AG04449 (cell line): ENCODE measurements at places on chromosomes 1 and 21.

DNA sequence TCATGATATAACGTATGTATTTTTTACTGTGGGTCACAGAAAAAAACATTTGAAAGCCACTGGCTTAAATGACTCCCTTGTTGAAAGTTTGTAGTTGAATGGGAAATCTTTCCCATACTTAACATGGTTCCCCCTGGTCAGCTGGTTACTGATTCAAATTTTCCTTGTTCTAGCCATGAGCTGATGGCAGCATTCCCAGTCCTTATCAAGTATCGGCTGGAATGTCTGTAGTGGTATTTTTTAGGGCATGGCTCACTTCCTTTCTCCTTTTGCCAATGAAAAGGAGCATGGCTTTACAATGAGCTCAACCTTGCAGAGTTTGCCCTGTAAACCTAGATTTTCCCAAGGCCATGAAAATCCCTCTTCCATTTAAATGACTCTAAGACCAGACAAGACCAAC, 55.7 kb downstream of the GIPC2 start:
- DNase-seq = peak; percentile 89

- DNase-seq = no peak
Observed at GRCh38 chr1:150808846-150809245, 786 bp upstream of the CTSK start.

DNA sequence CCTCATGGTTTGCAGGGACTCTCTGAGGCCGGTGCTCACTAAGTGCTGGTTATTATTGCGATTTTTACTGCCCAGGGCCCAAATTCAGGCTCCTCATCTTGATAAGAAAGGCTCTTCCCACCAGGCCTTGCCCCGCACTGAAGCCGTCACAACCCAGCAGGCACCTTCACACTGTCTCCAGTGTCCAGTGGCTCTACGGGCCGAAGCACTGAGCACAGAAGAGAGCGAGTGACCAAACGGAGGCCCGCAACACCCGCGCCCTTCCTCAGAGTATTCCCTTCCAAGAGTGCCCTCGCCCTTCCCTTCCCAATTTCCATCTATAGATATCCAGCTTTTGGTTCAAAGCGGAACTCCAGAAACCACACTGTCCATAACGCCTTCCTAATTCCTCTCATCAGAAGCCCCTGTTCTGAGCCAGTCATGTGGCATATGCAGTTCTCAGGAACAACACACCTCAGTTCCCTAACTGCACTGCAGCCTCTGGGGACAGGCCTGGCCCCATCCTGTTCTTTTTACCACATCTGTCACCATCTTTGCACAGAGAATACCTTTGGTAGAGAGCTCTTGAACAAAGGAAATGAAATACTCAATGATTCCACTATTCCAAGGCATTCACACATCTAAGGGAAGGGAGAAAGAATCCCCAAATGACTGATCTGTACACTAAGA, 15.1 kb downstream of the FALEC start:
- no peak for DNase-seq

DNA sequence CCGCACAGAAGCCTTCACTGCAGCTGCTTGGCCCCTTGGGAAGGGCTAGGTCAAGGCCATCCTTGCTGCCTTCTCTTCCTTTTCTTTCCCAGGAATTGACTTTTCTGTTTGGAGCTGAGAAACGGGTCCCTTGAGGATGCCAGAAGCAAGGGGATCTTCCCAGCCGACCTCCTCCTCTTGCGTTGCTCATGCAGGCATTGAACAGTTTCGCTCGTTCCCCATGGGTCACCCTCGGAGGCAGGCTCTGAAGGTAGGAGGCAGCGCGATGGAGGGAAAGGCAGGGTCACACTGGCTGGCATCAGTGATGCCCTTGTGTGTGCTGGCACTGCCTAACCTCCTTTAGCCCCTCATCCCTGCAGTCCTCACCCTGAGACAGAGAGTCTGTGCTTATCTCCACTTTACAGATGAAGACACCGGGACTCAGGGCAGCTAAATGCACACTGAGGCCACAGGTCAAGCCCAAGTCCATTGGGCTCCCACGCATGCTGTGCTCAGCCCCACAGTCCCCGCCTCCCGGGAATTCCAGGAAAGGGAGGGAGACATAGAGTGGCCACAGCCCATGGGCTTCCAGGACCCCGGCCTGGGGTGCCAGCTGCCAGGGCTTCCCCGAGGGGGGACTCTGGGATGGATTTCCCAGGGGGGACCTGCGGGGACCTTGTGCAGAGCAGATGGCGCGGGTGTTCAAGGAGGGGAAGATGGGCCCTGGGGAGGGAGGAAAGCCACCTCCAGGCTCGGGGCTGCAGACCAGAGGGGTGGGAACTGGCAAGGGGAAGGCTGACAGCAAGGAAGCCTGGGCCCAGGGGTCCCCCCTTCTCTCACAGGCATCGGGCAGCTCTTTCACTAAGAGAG, 90.2 kb downstream of the SPSB1 start:
- DNase-seq = no peak

DNA sequence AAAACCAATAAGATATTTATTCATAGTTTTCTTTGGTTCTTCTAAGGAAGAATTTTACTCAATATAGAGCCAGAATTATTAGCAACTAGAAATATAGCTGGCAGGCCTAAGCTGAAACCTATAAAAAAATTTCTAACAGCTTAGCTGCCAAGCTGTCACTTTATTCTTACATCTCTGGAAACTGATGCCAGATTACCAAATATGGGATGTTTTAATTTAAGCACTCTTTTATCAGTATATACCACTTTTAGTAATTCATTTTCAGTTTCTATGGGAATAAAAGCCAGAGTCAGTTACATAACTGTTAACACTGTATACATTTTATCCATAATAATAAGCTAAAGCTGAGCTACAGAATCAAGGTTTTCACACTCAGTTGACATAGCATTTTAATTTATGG, 68.7 kb upstream of the MPC2 start:
- DNase-seq = no peak

GRCh38 chr1:150154143-150154542, 4.4 kb downstream of the PLEKHO1 start:
- no peak for DNase-seq

GRCh38 chr21:45030682-45031570, 43.5 kb upstream of the ADARB1 start:
- no peak for DNase-seq

DNA sequence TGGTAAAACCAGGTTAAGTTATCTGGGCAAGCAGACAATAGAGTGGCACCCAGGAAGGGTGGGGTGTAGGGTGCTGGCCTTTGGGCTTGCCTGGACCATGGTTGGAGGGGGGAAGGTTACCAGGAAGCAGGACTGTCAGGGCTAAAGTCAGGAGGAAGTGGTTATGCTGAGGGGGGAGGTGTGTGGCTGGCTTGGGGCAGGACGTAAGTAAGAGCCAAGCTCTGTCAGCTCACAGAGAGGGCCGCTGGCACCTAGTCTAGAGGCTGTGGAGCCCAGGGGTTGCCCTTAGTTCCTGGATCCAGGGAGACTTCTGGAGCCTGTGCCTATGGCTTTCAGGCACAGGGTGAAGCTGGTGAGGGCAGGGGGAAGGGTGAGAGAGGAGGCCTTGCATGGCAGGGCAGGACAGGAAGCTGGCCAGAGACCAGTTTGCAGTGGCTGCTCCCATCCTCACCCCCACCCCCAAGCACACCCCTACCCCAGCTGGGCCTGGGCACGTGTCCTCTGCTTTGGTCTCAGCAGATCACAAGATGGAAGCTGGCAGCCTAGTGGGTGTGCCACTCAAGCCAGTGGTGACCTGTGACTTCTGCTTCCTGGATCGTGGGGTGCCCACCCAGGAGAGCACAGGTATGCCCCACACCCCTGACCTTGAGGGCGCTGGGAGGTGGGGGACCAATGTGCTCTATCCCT, 20.5 kb upstream of the SMYD3 start:
- no peak for DNase-seq

GRCh38 chr1:187474336-187474735, 645.6 kb downstream of the PLA2G4A start:
- DNase-seq = no peak

DNA sequence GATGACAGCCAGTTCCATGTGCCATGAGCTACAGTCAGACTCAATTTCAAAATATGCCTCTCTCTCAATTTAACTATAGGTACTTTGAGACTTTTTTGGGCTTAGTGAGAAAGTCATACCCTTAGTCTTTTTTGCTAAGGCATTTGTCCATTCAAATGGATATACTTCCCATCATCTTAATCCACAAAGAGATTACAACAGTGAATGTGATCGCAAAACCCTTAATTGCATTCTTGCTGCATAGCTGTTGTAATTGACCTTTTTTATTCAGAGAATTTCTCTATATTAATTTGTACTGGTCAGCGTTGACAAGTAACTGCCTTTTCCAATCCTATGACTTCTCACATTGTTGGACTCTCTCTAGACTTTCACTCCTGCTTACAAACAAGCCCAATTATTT, 38.6 kb upstream of the RGS18 start:
- DNase-seq = no peak

- no peak for DNase-seq
Observed at GRCh38 chr1:235834620-235835019, 32.1 kb downstream of the LYST start.

GRCh38 chr1:58718435-58718834, 18.6 kb upstream of the MYSM1 start:
- no peak for DNase-seq

DNA sequence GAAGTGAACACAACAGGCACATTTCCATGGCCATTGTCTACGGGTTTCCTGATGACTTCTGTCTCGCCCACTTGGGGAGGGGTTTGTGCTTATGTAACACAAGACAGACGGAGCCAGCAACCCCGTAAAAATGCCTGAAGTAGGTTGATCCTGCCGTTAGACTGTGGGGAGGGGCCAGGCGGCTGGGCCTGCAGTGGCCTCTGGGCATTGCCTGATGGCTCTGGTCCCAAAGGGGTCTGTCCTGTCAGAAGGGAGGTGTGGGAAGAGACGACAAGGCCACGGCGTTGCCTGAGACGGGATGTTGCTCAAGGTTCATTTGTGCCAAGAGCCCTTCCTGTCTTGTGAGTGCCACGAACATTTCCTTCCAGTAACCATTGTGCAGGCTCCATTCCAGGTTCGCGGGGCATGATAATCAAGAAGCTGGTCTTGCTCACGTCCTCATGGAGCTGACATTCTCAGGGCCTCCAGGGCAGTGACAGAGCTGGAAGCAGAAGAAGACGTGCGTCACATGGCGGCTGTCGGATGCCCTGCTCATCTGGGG, 44.7 kb downstream of the ABCG1 start:
- DNase-seq = no peak

DNA sequence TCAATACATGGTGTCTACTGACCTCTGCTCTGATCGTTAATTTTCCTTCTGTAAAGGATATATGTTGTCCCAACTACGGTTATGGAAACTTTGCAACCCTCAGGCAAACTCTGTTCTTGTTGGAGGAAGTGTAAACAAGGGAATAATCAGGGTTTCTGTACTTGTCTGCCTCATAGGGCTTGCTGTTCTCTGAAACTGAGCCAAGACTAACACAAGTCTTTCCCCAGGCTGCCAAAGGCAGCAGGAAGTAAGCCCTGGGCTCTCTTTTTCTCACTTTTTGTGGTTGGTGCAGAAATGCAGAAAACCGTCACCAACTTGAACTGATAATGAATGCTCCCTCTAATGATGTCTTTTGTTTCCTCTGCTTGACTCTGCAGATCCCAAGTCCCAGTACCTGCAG, 7.6 kb downstream of the CYP4X1 start:
- DNase-seq = no peak

DNA sequence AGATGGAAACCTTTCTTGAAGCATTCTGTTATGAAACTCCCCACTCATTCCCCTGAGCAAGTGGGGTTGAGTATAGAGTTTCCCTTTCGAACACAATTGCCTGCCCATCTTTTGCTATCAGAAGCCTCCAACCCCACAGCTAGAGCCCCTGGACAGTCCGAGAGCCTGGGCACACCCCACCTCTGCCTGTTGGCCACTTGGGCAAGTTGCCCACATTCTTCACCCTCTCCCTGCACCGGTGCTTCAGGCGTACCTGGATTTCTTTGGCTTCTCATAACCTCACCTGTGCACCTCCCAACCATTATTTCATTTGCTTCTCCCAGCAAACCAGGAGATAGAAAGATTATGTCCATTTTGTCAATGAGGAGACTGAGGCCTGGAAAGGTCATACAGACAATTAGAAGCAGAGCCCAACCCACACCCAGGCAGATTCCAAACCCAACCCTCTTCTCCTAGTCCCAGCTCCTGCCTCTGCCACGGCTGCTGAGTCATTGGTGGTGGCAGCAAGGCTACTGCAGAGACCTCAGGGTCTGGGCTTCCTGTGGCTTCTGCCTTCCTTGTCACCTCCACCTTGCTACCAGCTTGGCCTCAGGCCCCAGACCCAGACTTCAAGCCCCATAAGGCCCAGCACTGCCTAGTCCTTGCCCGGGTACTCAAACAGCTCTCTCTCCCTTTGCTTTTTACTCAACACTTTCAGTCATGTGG, 118.7 kb upstream of the ZBTB40 start:
- no peak for DNase-seq

DNA sequence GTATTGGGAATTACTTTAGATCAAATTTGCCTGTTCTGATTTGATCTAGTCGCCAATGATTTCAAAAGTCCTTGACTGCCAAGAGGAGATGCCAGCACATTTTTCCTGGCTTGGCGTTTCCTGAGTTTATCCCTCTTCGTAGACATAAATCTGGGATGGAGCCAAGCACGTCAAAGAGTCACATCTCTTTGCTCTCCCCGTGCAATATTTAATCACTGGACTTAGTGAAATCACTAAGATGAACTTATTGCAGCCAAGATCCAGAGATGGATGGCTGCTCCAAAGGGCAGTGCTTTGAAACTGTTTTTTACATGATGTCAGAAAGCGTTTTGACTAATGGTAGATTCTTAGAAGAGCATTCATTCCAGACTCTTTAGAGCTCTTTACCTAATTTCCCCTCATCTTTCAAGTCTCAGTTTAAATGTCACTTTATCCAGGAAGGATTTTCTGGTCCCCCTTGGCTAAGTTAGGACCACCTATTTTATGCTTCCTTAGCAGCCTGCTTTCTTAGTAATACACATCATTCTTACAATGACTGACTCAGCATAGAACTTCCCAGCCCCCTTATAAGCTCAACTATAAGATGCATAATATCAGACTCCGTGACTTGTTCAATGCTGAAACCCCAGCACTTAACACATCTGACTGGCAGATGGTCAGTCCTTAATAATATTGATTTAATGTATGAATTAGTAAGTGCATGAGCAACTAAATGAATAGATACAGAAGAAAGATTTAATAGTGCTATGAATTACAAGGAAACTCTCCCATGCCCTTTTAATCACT, 94.4 kb upstream of the GREM2 start:
- DNase-seq = no peak

DNA sequence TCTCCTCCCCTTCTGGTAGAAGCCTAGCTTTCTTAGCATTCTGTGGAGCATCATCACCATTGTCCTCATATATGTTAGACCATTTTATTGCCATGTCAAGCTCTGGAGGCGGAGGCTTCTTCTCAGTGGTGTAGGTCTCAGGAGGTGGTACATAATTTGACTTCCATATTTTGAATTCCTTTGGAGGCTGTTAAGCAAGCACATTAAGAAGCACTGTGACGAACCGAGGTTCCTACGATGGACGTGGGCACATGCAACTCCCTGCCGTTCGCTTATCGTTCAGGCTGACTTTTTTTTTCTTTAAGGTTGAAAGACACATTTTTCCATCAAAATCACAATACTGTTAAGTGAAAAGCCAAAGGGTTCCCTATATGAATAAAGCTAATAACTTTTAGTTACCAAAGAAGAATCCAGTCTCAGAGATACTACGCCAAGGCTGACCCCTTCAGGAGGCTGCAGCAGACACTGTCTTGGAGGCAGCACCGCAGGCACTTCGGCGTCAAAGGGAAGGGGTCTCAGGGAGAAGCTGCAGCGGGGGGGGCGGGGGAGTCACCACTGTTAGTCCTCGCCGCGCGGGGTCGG, 835 bp downstream of the C1orf52 start:
- DNase-seq = no peak

- no peak for DNase-seq
Observed at GRCh38 chr1:36542024-36542961, 59.6 kb upstream of the CSF3R start.
